ENCODE measurements at places on chromosomes 2 and 18. TPM values are rescaled to one million over a fixed set of nuclear protein-coding genes. Genes with fewer than 3 reads are reported as not detected.

- no peak for DNase-seq
- H3K4me3 ChIP-seq: no peak overlapping the region
- no peaks in the 10 kb centered on the region for H3K27me3 ChIP-seq
- no peaks in the 10 kb centered on the region for H3K36me3 ChIP-seq
- H3K4me1 ChIP-seq: no peaks in the 10 kb centered on the region
- H3K27ac ChIP-seq: no peak overlapping the region
Measured at GRCh38 chr18:21203126-21203525, 38.9 kb upstream of the GREB1L start.

DNA sequence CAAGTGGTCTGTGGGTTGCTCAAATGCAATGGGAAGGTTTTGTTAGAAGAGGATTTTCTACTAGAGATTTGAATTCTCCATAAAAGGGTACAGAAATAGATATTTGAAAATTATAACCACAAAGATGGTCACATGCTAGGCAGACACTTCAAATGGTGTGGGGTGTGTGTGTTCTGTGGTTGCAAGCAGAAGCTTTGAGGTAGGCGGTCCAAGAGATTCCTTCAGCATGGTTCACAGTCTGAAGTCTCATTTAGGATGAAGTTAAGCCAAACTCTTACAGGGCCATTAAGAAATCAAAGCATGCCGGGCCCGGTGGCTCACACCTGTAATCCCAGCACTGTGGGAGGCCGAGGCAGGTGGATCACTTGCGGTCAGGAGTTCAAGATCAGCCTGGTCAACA is 38.3 kb upstream of the RMDN2 start:
- H3K4me1 ChIP-seq: no peaks in the 10 kb centered on the region
- H3K4me3 ChIP-seq: no peak overlapping the region
- no peak for DNase-seq
- peaks cover 9% of the 10 kb centered on the region for H3K27me3 ChIP-seq
- H3K36me3 ChIP-seq: no peaks in the 10 kb centered on the region

Gene RESP18
- polyA plus RNA-seq: not detected

Gene MTA3
- polyA plus RNA-seq: 44.3 TPM

Gene SLC5A7
- polyA plus RNA-seq: not detected

- no peaks in the 10 kb centered on the region for H3K4me1 ChIP-seq
- H3K36me3 ChIP-seq: no peaks in the 10 kb centered on the region
- peaks cover 18% of the 10 kb centered on the region for H3K27me3 ChIP-seq
- DNase-seq: no peak
Measured at GRCh38 chr2:70648961-70649360, 95.3 kb upstream of the TGFA start.

Gene TEX44
- polyA plus RNA-seq: not detected

Data from hepatocyte (in vitro differentiated cells).